ENCODE measurements at places on chromosomes 6 and 20. TPM values are rescaled to one million over a fixed set of nuclear protein-coding genes. Genes with fewer than 3 reads are reported as not detected.

The PRR18 gene
- not detected for total RNA-seq

GRCh38 chr6:2534406-2535042 is 216.2 kb downstream of the MYLK4 start:
- DNase-seq: no peak

The MCM9 gene
- 34.1 TPM for total RNA-seq

The GTSF1L gene
- total RNA-seq: not detected

DNA sequence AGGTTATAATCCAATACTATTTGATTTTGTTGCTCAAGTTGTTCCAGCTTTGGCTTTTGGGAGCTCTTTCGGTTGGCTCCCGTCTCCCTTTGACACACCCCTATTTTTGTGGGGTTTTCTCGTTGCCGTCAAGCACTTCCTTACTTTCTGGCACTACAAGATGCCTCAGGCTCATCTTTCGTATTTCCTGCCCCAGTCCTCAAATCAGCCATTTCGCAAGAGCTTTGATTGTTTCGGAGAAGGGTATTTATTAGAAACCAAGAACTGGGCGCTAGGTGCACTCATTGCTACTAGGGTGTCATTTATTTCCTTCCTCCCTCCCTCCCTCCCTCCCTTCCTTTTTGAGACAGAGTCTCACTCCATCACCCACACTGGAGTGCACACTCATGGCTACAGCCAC is 13.3 kb upstream of the SOX12 start:
- DNase-seq: no peak

GRCh38 chr6:125983246-125983945 is 2.9 kb upstream of the TRMT11 start:
- DNase-seq: no peak

- DNase-seq: no peak
Measured at GRCh38 chr6:87716928-87717614, 15.0 kb upstream of the AKIRIN2 start.

Measured in CD8-positive, alpha-beta T cell (primary cell).